T-helper 1 cell (primary cell): ENCODE measurements at places on chromosomes 12 and 14.

DNA sequence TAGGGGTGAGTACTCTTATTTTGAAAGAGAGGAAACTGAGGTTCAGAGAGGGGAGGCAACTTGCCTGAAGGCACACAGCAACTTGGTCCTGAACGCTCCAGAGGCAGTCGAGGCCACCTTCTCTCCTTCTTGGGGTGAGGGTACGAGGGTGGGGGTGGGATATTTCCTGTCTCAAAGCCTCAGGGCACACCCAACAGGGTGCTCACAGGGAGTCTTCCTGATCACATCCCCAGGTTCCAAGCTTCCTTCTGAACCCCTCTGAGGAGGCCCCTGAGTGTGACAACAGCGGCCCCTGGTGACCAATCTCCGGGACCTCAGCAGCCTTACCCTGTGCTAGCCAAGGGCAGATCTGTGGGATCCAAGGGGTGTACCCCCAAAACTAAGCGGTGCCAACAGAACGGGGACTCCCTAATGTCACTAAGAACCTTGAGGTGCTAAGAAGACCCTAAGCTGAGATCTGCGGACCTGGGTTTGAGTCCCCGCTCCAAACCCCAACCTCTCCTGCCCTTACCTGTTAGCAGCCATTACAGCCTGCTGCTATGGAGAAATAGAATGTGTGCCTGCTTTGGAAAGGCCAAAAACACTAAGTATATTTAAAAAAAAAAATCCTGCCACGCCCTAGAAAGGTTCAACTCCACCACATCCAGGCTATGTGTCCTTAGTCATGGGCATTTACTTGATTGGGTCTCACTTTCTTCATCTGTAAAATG is 57.9 kb downstream of the TRPV4 start:
- peak; percentile 48 for DNase-seq

DNA sequence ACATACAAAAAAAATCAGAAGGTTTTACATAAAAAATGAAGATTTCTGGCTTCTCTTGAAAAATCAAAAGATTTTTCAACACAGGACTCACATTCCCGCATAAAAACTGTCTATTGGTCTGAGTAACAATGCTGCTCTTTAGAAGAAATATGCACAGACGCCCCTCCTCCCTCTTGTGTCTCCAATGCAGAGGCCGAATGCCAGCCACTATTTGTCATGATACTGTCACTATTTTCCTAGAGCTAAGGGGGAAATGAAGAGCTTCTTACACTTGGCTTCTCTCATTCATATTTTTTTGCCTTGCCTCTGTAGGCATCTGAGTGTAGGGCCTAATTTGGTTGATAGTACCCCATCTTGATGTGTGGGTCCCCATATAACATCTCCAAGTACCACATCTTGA is 98.0 kb downstream of the BBS10 start:
- DNase-seq: no peak

DNA sequence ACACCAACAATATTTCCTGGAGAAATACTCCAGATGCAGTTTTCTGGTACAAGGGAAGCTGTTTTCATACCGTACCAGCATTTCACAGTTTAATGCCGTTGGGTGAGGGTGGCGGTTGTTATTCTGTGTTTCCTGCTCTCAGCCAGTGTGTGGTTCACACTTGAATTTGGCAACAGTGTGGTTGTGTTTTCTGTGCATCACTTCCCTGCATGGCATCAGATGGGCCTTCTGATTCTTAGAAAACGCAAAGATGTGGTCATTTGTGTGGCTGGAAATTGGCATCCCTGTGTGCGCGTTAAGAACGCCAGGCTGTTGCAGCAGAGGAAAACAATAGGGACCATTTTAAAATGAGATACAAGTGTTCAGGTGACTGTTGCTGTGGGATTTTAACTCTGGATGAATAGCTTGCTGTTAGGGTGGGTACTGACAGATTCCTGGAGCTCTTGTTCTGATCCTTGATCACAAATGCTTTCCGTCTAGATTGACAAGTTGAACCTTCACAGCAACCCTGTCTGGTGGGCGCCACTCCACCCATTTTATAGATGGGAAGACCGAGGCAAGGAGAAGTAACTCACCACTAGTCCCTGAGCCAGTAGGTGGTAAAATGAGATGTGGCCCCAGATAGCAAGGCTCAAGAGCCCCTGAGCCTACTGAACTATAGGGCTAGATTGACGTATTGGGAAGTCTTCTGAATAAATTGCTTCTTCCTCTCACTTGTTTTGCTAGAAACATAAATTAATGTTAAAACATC is 231.2 kb downstream of the CHST11 start:
- DNase-seq: no peak

DNA sequence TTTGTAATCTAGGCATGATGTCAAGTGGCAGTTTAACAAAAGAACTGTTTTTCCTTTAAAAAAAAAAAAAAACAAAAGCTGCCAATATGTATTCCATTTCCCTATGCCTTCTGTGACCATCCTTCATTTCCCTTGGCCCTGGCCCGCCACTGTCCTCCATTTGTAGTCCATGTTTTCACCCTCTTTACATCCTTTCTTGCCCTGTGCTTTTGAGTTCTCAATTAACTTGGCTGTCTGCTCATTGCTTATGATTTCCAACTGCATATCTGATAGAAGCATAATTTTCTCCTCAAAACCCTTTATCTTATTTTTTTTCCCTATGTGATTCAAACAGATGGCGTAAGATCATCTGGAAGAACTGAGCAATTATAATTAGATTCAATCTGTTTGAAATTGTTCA is 297.5 kb downstream of the NAV3 start:
- no peak for DNase-seq

- DNase-seq: no peak
These were observed 16.8 kb upstream of the SDR39U1 start for GRCh38 chr14:24459331-24459730.

DNA sequence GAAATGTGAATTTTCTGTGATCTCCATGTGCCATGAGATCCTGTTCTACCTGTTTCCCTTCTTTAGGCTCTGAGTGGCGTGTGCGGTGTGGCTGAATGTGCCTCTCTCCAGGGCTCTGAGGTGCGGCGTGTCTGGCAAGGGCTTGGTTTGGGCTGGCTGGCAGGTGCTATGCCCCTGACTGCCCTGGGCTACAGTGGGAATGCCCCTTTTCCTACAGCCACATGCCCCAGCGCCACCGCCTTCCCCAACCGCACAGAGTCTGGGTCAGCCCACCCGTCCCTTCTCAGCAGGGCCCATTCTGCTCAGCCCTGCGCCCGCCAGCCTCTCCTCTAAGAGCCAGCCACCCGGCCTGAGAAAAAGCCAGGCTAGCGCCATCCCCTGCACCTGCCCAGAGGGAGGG is 24.7 kb downstream of the BTBD6 start:
- DNase-seq: no peak

GRCh38 chr12:100251917-100252316 is 15.0 kb downstream of the DEPDC4 start:
- DNase-seq: no peak

- no peak for DNase-seq
These were observed 100.2 kb downstream of the TTC7B start for GRCh38 chr14:90715993-90716392.

DNA sequence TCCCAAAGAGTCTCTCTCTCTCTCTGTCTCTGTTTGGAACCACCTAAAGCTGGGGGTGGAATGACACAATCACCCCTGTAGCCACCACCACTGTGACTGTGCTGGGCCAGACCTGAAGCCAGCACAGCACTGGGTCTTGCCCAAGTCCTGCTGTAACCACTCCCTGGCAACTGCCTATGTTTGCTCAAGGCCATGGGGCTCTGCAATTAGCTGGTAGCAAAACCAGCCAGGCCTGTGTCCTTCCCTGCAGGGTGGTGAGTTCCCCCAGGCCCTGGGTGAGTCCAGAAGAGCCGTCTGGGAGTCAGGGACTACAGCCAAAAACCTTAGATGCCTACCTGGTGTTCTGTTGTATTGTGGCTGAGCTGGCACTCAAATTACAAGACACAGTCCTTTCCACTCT is 50.8 kb downstream of the DGLUCY start:
- no peak for DNase-seq

- DNase-seq: no peak
These were observed 124.0 kb downstream of the NDUFA12 start for GRCh38 chr12:94879542-94879941.

GRCh38 chr12:116319898-116320621 is 42.6 kb upstream of the MED13L start:
- DNase-seq: no peak

DNA sequence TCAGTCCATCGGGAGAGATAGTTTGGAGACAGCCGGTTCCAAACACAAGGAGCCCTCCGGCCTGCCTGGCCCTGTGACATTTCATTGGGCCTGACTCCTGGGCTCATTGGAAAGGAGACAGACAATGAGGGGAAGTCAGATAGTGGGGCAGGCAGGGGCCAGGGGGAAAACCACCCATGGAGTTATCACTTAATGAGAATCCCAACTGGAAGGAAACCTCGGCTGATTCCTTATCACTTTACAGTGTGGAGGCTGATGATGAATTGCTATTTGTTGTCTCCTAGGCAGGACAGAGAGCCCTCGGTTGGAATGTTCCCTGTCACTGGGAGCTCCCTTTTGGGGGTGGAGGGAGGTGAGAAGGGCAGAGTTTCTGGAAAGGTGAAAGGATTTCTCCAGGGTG is 44.4 kb downstream of the TBX5 start:
- no peak for DNase-seq

GRCh38 chr14:96364962-96365361 is 1.6 kb downstream of the GSKIP start:
- no peak for DNase-seq

GRCh38 chr14:41608681-41609390 is 2.2 kb downstream of the LRFN5 start:
- DNase-seq: no peak

- DNase-seq: no peak
These were observed 50.2 kb downstream of the FRMD6 start for GRCh38 chr14:51701951-51702350.

- no peak for DNase-seq
These were observed 1338.8 kb upstream of the SEL1L start for GRCh38 chr14:82872494-82872893.

DNA sequence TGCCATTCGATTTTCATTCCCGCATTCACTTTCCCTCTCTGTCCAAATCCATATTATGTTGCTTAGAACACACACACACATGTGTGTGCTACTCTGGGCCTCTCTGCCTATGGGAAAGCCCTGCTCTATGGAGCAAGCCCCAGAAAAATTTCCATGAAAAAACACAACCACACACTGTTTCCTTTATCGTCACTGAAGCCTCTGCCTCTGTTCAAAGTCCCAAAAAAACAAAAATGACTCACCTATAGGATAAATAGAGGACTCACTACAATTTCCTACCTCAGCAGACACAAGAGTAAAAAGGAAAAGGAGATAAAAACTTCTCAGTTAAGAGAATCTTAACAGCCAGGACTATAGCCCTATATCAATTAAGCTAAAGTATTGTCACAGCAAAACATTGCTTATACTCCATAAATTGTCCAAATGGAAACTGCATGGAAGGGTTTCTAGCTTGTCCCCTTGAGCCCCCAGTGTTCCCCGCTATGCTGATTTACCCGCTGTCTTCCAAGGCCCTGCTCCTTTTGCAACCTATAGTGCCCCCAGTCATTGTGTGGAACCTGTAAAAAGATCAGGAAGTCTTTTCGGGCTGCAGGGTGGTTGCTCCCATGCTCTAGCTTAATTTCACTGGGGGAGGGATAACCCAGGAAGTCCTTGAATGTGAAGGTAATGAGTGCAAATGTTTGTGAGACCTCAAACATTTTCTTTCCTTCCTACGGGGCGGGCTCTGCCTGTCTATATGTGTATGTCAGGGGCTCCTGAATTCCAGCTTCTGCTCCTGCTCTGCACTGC is 11.1 kb upstream of the PIP4K2C start:
- no peak for DNase-seq
